Omental fat pad (tissue), 4 donors: ENCODE measurements at places on chromosomes 3 and 15. TPM values are rescaled to one million over a fixed set of nuclear protein-coding genes. Genes with fewer than 3 reads are reported as not detected.

- no peak for DNase-seq
Observed at GRCh38 chr3:161409069-161409468, 37.8 kb upstream of the SPTSSB start.

GRCh38 chr15:48411971-48412591 is 80.9 kb downstream of the DUT start:
- DNase-seq = no peak

GRCh38 chr3:188236271-188236670 is 82.3 kb downstream of the LPP start:
- no peak for DNase-seq

DNA sequence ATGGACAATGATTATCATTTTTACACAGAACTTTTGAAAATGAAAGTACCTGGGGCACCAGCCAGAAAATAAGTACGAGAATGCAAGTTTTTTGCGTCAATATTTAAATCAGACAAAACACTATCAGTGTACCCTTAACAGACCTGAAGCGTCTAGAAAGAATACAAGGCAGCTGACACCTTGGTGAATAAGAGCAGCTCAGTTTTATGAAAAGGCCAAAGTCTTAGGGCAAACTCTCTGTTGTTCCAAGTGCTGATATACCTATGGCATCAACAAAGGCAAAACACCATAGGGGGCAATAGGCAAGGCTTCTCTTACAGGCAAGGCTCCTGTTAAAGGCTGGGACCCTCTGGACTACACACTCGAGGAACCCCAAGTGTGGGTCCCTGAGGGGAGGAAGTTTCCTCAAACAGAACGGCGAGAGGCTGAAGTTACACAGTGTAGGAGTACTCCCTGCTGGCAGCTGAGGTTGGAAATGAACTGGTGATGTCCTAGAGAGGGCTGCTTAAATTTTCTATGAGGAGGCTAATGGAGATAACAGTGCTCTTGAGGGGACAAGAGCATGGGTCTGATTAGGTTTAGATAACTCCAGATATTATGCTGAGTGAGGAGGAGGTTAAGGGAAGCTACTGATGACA is 291.0 kb downstream of the TIGIT start:
- no peak for DNase-seq

SLC12A1 gene
- not detected for total RNA-seq
